ENCODE measurements at places on chromosomes 2 and 18.

- DNase-seq = no peak
Observed at GRCh38 chr2:197996583-197996982, 192.2 kb downstream of the PLCL1 start.

- DNase-seq = peak; percentile 9
Observed at GRCh38 chr18:77811503-77811902, 561.9 kb downstream of the GALR1 start.

GRCh38 chr2:119197529-119198239 is 25.9 kb upstream of the STEAP3 start:
- no peak for DNase-seq

DNA sequence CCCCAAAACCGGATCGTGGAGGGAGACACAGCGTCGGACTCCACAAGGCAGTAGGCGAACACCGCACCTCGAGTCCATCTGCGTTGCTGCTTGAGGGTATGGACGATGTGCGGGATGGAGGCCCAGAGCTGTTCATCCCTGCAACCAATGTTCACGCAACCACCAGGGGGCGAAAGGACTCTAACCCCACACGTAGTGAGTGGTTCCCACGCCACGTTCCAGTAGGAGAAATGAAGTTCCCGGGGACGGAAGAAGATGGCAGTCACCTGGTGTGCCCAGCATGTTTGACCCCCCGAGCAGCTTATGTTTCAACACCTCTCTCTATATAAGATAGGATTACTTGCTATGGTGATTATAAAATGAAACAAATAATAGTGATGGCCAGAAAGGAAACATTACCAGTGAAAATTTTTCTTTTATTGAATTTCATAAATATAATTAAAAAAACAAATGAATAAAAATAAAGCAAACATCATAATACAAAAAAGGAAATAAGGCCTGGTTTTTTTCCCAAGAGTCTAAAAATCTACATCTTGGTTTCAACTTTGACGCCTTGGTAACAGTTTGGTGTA is 184.3 kb downstream of the SH3BP4 start:
- DNase-seq = peak; percentile 78

GRCh38 chr2:118968961-118969733 is 27.2 kb downstream of the MARCO start:
- no peak for DNase-seq

- DNase-seq = no peak
Observed at GRCh38 chr2:241722896-241723454, 11.5 kb upstream of the D2HGDH start.

- DNase-seq = no peak
Observed at GRCh38 chr2:168571061-168571460, 115.0 kb downstream of the CERS6 start.

GRCh38 chr2:168278424-168278888 is 31.1 kb upstream of the STK39 start:
- no peak for DNase-seq

DNA sequence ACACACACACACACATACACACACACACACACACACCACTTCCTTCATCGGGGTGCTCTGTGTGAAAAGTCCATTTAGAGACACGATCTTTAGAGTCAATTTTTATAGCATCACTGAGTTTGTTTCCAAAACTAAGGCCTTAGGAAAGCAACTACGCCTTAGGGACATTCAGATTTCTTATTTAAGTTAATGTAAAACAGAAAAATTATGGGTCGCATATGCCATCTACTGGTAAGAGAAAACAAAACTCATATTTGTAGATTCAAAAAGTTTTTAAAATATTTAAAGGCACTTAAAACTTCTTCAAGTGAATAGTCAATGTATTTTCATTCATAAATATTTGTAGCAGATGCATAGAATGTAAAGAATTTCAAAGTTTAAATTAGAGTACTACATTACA is 166.2 kb downstream of the ATAD2B start:
- peak; percentile 44 for DNase-seq

GRCh38 chr2:200159357-200159707 is 147.2 kb upstream of the SPATS2L start:
- no peak for DNase-seq

- no peak for DNase-seq
Observed at GRCh38 chr2:107633580-107634147, 193.0 kb upstream of the RGPD4 start.

DNA sequence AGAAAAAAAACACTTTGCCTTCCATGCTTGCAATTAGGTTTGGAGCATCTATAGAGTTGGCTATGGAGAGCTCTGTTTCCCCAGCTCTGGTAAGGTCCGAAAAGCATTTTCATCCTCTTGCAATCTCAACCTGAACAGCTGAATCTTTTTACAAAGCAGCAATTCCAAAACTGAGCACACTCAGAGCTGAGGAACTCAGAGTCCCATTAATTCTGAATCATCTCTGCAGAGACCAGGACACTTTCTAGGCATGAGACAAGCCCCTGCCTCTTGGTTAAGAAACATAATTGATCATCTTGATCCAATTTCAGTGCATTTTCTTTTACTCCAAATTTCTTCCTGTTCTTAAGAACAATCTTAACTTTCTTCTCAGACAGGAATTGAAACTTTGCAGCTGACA is 4.2 kb downstream of the CNGA3 start:
- no peak for DNase-seq

GRCh38 chr18:23968638-23969604 is 45.6 kb upstream of the TTC39C start:
- DNase-seq = no peak

DNA sequence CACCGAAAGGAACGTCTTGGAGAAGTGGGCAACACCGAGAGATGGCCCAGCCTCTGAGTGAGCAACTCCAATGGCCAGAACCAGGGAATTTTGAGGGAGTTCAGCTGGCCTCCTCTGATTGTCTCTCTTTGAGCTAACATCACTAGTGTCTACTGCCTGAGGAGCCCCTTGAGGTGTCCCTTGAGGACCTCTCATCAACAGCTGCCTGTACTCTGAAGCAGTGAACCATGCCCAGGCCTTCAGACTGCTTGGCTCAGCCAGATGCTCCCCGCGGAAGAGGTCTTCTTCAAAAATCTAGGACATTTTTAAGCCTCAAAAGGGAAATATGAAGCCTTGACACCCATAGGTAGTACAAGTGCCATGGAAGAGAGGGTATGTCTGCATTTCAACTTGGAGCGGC is 430.4 kb downstream of the TXNL1 start:
- DNase-seq = no peak

GRCh38 chr2:40166006-40166405 is 285.9 kb downstream of the SLC8A1 start:
- DNase-seq = no peak

DNA sequence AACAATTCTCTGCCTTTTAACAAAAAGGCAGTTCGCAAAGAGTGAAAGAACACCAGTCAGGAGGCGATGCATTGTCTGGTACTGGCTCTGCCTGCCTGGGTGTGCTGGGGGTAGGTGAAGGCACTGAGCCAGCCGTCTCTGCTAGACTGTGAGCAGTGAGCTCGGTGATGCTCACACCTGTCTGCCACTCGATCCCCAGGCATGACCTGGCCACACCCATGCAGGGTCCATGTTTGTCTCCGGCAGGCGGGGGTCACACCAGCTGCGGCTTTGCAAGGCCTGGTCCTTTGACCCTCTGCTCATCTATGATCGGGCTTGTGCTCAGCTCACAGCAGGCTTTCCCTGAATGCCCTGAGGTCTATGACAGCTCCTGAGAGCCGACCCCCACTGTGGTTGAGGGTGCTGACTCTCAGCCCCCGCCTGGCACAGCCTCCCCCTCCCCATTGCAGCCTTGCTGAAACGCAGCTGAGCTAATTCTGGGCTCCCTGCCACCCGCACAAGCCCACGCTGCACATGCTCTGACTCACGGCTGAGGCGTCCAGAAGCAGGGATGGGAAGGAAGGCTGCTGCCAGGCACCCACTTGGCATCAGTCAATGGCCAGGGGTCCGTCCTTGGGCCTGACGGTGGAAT is 23.7 kb downstream of the CRACDL start:
- DNase-seq = peak; percentile 52

DNA sequence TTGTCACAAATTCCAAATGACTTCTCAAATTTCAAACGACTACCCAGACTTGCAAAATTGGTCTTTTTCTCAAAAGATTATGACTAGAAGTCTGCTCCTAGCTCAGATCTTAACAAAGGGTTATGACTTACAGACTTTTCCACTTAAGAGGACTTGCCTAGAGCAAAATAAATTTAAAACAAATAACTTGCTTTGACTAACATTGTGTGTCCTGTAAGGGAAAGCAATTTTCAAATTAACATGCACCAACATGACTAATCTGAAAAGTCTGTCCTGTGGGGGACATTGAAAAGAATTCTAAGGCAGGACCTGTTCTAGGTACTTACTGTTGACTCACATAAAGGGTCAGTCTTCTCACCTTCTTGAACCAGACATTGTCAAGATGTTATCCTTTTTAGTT is 53.5 kb upstream of the TMEM200C start:
- DNase-seq = no peak

- DNase-seq = no peak
Observed at GRCh38 chr18:48623468-48624235, 84.8 kb downstream of the CTIF start.

DNA sequence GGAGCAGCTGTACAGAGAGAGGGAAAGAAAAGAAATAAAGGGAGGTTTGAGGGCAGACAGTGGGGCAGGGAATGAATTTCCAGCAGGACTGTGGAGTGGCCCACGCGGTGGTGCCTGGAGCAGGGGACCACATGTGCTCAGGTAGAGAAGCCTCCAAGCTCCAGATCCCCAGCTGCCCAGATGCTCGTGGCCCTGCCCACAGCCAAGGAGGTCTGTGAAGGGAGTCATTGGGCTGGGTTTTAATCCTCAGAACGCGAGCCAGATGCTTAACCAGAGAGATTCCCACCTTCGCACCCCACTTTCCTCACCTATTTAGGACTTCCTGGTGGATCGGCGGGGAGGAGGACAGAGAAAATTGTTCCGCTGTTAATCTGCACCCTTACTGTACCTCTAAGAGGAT is 369.4 kb downstream of the PARD3B start:
- no peak for DNase-seq

GRCh38 chr2:47386551-47386950 is 16.4 kb upstream of the MSH2 start:
- DNase-seq = no peak

DNA sequence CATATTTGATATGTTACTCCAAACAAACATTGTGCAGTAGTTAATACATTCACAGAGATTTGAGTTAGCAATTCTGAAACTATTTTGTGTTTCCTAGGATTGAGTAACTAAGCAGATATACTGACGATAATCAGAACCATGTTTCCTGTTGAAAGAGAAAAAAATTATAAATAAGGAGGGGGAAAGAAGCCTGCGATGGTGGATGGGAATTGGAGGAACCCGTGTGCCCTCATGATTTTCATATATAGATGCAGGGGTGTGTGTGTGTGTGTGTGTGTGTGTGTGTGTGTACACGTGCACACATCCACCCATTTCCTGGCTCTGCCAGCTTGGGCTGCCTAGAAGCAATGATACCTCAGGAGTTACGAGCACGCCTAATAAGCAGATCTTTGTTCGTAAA is 56.9 kb downstream of the LPIN2 start:
- DNase-seq = no peak

DNA sequence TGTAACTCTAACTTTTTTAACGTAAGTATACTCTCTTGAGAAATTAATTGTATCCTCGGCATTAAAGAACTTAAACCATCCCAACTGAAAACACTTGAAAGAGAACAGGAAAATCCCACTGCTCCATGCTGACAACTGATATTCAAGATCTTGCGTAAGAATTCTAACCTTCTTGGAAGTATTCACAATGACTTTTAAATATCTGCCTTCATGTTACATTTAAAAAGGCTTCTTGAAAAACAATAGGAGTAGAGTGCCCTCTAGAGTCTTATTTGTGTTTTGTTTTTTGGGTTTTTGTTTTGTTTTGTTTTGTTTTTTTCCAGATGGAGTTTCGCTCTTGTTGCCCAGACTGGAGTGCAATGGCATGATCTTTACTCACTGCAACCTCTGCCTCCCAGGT is 65.4 kb upstream of the DNAJC10 start:
- peak; percentile 73 for DNase-seq

DNA sequence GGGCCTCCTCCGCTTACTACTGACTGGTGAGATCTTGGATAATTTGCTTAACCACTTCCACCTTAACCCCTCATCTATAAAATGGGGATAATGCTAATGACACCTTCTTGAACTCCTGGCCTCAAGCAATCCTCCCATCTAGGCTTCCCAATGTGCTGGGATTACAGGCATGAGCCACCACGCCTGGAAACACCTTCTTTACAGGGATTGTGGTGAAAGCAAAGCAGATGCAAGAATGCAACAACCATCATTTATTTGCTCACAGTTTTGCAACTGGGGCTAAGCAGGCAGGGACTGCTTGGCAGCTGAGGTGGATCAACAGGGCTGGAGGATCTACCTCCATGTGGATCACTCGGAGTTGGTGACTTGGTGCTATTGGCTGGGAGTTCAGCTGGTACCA is 76.2 kb upstream of the ZNF532 start:
- no peak for DNase-seq

DNA sequence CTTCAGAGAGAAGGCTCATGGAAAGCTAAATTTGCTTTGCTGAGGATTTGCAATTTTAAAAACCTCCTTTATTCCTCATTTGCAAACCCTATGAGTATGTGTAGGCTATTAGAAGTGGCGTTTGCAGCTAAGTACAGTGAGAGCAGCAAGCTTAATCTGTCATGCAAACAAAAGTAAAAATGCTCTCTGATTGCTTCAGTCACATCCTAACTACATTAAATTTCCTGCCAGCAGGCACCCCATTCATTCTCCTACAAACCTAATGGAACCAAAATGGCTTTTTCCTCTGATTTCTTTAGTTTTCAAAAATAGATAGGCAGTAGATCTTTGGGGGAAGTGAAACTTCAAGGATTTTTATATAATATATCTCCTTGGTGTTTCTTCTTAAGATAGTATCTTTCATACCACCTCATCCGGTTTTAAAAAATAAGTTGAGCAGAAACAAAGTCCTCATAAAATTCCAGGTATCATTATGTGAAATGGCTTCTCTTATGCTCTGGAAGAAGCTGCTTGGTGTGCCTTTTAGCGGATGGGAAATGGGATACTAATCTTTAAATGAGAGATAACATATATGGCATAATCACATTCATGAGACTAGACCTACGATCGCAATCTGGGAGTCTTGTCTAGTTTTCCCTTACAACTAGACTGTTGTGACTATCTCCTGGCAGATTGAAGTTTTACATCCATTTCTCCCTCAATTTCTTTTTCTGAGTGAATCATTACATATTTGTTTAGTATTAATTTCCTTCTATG is 49.1 kb downstream of the CLIP4 start:
- DNase-seq = no peak

DNA sequence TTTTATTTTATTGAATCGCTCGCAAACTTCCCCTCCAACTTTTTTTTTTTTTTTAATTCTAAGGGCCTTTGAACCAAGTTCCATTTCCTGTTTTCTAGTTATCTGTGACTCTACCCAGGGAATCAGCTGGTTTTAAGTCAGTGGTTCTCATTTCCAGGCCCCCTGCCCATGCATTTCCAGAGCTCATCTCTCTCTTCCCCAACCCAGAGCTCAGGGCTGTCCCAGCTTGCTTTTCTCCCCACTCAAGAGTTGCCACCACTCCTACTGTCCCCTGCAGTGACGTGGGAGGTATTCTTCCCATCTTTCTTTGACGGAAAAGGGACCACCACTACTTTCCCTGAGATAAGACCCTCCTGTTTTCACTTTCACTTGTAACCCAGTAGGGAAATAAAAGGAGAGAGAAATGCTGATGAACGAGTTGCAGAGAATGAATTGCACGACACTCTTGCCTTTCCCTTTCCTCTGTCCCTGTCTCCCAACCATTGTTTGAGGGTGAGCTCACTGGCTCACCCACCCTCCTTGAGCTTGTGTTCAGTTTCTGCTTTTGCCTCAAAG is 42.1 kb downstream of the TET3 start:
- no peak for DNase-seq
